ENCODE measurements at places on chromosomes 16 and 17.

DNA sequence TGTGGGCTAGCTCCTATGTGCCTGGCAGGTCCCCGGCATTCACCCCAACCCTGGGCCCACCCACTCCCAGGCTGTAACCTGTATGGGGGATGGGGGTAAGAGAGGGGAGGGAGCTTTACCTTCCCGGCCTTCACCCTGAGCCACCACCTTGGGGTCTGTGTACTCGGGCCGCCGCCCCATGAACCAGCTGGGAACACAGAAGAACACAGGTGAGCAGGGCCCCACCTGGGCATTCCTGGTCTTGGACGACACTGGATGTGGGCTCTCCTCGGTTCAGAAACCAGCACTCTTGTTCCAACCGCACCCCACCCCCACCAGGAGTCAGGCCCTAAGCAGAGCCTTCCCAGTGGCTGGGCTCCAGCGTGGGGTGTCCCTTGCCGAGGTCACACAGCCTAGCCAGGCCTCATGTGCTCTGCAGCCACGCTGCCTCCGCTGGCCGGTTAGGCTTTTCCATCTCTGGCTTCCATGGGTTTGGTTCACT lies 18.8 kb downstream of the B9D1 start:
- DNase-seq, result no peak

DNA sequence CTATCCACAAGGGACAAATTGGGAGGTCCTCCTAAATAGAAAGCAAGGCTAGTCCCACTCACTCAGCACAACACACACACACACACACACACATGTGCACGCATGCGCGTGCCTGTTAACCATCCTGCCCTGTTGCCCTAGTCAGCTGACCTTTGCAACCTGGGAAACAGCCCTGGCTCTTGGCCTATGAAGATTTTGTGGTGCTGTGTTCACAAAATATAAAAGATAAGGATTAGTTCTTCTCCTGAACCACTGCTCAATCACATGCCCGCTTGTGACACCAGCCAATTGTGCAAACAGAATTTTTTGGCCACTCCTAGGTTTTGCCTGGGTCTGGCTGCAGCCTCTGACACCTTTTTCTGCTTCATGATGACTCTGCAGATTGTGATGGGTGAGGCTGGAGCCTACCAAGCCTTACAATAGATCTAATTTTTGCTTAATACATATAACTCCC lies 3.3 kb upstream of the CES1 start:
- DNase-seq, result no peak

DNA sequence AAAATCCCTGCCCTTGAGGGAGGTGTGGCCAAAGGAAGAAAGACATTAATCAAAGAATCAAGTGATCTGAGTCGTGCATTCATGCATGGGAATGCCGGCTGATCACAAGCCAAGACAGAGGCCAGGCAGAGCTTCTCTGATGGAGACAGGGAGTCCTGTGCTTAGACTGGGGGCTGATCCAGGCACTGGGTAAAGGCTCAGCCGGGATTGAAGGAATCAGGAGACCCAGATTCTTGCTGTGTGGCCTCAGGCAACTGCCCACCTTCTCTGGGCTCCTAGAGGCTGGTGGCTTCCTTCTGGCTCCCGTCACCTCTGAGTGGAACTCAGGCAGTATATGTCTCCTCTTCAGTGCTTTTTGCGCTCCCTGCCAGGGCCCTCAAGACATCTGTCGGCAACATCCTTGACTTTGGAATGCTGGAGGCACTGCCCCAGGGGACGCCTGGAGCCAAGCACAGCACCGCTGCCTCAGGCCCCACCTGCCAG lies 17.7 kb downstream of the RAI1 start:
- peak; percentile 45 for DNase-seq

DNA sequence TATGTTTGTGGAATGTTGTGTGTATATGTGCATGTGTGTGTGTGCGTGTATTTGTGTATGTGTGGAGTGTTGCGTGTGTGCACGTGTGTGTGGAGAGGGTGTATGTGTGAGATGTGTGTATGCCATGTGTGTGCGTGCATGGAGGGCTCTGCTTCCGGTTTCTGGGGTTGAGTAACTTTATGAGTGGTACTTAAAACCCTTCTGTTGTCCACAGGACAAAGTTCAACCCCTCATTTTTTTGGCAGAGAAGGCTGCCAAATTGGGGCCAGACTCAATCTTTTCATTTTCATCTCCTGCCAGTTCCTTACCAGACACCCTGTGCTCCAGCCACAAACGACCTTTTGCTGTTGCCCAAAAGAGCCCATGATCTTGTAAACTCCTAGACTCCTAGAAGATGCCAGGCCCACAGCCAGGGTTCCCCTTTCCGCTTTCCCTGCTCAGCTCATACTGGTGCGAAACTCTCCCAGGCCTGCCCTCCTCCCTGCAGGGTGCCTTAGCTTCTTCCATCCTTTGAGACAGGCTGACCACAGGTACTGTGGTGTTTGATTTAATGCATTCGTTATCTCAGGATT lies 100.2 kb downstream of the CMIP start:
- DNase-seq, result no peak

- no peak for DNase-seq
These were observed 52.5 kb upstream of the WSB1 start for GRCh38 chr17:27241346-27241946.

DNA sequence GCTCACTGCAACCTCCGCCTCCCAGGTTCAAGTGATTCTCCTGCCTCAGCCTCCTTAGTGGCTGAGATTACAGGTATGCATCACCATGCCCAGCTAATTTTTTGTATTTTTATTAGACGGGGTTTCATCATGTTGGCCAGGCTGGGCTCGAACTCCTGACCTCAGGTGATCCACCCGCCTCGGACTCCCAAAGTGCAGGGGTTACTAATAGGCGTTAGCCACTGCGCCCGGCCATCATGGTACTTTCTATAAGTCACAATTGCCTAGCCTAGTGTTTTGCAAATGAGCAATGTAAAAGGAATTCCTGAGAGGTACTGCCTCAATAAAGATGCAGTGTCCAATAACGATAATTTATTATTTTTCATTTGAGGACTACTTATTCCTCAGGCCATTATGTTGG lies 13.9 kb upstream of the PSMC3IP start:
- no peak for DNase-seq

DNA sequence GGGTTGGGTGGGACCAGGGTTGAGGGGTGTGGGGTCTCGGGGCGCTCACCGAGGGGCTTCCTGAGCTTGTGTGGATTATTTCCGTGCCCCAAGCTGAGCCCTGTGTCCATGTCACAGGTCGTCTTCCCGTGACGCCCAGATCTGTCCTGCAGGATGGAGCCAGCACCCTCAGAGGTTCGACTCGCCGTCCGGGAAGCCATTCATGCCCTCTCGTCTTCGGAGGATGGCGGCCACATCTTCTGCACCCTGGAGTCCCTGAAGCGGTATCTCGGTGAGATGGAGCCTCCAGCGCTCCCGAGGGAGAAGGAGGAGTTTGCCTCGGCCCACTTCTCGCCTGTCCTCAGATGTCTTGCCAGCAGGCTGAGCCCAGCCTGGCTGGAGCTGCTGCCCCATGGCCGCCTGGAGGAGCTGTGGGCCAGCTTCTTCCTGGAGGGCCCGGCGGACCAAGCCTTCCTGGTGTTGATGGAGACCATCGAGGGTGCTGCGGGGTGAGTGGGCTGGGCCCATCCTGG lies 1.0 kb downstream of the TELO2 start:
- peak; percentile 66 for DNase-seq

Data from WERI-Rb-1 (cell line).